ENCODE measurements at places on chromosomes 2 and 18.

- no peak overlapping the region for H3K27ac ChIP-seq
- DNase-seq = no peak
- no peaks in the 10 kb centered on the region for H3K36me3 ChIP-seq
- H3K27me3 ChIP-seq = no peaks in the 10 kb centered on the region
- no peaks in the 10 kb centered on the region for H3K4me1 ChIP-seq
These were observed 3.2 kb downstream of the TNS1 start for GRCh38 chr2:217999595-217999959.

- no peak overlapping the region for H3K4me3 ChIP-seq
- no peak overlapping the region for H3K27ac ChIP-seq
These were observed 380.7 kb downstream of the SETBP1 start for GRCh38 chr18:45061359-45061758.

DNA sequence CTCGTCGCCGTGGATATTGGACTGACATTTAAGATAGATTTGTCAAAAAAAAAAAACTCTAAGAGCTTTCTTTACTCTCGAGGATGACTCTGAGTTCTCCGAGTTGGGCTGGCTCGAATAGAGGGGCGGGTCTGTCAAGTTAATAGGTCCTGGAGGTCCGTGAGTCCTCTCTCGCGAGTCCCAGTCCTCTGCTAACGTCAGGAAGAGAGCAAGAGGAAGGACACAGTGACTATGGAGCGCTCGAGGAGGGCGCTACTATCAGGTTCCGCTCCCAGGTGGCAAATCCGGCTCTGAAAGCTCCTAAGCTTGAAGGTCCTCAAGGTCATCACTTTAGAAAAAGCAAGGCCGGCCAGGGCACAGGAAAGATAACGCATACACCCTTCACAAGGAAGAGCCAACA, 404 bp upstream of the AKAIN1 start:
- no peak for DNase-seq
- H3K36me3 ChIP-seq = no peaks in the 10 kb centered on the region
- no peak overlapping the region for H3K4me3 ChIP-seq
- H3K27ac ChIP-seq = no peak overlapping the region
- H3K27me3 ChIP-seq = peaks cover 29% of the 10 kb centered on the region

DNA sequence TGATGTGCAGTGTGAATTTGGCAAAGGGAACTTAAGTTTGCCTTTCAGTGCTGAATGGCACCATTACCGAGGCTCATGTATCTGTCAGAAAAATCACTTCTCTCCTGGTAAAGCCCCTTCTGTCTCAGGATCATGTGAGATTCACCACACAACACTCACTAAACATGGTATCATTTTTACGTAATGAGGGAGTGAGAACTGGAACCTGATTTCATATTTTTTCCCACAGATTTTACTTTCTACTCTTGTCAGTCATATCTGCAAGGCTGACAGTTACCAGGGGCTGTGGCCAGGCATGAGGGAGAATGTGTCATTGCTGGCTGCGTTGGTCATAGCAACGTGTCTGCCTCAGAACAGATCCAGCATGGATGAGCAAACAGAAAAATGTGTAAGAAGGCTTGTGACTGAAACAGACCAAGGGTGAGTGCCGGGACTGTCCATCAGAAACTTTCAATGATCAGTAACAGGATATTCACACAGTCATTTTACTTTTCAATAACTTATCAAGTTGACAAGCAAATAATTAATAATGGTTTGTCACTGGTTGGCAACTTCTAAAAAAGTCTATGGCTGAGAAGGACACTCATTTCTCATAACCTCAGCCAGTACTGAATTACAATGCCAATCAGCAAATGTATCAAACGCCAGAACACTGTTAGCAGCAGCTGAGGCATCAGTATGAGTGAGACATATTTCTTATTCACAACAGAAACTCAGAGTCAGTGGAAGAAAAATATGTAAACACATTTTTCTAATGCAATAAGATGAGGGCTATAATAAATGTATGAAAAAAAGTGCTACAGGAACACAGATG, 100.5 kb downstream of the CDC42EP3 start:
- H3K4me3 ChIP-seq = no peak overlapping the region
- DNase-seq = no peak
- no peaks in the 10 kb centered on the region for H3K27me3 ChIP-seq
- H3K27ac ChIP-seq = no peak overlapping the region

DNA sequence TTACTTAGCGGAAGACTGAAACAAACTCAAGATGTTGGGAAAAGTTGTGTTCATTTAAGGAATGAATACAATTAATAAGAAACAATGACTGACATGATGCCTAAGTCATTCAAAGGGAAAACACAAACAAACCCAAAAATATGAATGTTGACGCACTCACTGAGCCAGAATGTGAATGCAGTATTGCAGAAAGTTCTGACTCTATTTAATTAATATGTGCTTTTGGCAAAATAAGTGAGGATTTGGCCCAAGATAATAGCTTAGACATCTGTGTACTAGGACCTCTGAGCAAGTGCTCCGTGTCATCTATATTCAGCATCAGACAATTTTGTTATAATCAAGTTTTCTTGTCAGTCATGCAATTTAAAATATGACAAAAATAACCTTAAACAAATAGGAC, 1138.8 kb upstream of the NXPH2 start:
- no peaks in the 10 kb centered on the region for H3K36me3 ChIP-seq
- H3K4me1 ChIP-seq = no peaks in the 10 kb centered on the region
- no peaks in the 10 kb centered on the region for H3K27me3 ChIP-seq
- DNase-seq = no peak
- no peak overlapping the region for H3K27ac ChIP-seq

DNA sequence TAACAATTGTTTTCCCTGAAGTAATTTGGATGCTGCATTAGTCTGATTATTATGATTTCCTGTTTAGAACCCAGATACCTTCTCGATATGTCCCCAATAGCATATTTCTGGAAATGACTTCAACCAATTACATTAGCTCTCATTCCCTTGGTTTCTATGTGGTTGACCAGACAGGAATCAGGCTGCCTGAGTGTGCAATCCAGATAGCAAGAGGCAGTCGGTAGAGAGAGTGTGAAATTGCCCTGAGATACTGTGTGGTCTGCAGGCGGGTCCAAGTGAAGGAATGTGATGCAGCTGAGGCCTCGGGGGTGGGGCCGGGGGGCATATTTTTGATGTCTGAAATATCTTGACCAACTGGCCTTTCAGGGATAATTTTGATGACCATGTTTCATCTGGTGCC, 143.9 kb upstream of the ITGA6 start:
- H3K4me3 ChIP-seq = no peak overlapping the region
- DNase-seq = no peak
- H3K36me3 ChIP-seq = no peaks in the 10 kb centered on the region
- H3K27me3 ChIP-seq = no peaks in the 10 kb centered on the region
- H3K27ac ChIP-seq = no peak overlapping the region

DNA sequence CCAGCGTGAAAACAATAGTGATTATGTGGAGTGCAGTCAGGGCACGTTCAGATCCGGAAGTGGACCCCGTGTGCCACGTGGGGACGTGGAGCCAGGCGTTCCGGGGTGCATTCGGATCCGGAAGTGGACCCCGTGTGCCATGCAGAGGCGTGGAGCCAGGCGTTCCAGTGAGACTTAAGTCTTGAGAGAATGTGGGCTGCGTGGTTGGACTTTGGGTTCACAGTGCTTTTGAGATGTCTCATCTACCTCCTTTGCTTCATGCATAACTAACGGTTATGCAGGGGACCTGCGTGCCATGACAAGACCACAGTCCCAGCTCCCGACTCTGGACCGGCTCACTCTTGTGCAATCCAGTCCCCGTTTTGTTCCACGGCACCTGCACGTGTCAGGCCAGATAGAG, 28.8 kb downstream of the CTDP1 start:
- H3K27me3 ChIP-seq = no peaks in the 10 kb centered on the region
- no peak overlapping the region for H3K27ac ChIP-seq
- H3K4me1 ChIP-seq = no peaks in the 10 kb centered on the region
- DNase-seq = no peak
- no peak overlapping the region for H3K4me3 ChIP-seq

DNA sequence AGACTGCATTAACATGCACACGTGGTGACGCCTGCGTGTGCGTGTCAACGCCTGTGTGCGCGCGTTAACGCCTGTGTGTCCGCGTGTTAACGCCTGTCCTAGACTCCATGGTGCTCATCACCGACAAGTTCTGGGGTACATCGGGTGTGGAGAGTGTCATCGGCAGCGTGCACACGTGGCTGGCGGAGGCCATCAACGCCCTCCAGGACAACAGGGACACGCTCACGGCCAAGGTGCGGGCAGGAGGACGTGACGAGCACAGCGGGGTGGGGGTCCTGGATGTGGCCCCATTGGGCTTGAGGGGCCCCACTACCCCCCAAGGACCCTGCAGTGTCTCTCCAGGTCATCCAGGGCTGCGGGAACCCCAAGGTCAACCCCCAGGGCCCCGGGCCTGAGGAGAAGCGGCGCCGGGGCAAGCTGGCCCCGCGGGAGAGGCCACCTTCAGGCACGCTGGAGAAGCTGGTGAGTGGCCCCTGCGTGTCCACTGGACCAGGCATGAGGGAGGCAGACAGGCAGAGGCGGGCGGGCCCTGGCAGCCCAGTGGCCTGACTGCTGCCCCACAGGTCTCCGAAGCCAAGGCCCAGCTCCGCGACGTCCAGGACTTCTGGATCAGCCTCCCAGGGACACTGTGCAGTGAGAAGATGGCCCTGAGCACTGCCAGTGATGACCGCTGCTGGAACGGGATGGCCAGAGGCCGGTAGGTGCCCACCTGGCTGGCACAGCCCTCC, 29.2 kb downstream of the GPC1 start:
- H3K27me3 ChIP-seq = no peaks in the 10 kb centered on the region
- no peak overlapping the region for H3K4me3 ChIP-seq
- H3K27ac ChIP-seq = no peak overlapping the region
- H3K4me1 ChIP-seq = no peaks in the 10 kb centered on the region

- H3K27ac ChIP-seq = no peak overlapping the region
- H3K27me3 ChIP-seq = peaks cover 33% of the 10 kb centered on the region
- H3K4me3 ChIP-seq = no peak overlapping the region
- DNase-seq = no peak
- H3K4me1 ChIP-seq = no peaks in the 10 kb centered on the region
These were observed 803 bp upstream of the FIGN start for GRCh38 chr2:163736433-163737189.

DNA sequence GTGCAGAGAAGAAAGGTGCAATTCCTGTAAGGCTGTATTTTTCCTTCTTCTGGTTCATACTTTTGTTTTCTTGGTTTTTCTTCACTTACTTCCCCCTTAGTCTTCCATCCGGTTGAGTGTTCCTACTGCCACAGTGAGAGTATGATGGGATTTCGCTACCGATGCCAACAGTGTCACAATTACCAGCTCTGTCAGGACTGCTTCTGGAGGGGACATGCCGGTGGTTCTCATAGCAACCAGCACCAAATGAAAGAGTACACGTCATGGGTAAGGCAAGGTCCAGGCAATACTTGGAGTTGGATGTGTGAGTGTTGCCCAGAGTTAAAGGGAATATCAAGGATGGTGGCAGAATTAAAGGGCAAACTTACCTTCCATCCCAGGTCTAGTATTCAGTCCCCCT, 108.0 kb downstream of the DTNA start:
- no peak overlapping the region for H3K27ac ChIP-seq
- no peaks in the 10 kb centered on the region for H3K36me3 ChIP-seq
- no peak overlapping the region for H3K4me3 ChIP-seq
- no peak for DNase-seq
- H3K27me3 ChIP-seq = no peaks in the 10 kb centered on the region

GRCh38 chr18:48796491-48797205, 154.1 kb downstream of the SMAD7 start:
- no peaks in the 10 kb centered on the region for H3K36me3 ChIP-seq
- H3K27me3 ChIP-seq = no peaks in the 10 kb centered on the region
- H3K27ac ChIP-seq = no peak overlapping the region
- no peak for DNase-seq
- no peak overlapping the region for H3K4me3 ChIP-seq
- H3K4me1 ChIP-seq = peaks cover 14% of the 10 kb centered on the region

DNA sequence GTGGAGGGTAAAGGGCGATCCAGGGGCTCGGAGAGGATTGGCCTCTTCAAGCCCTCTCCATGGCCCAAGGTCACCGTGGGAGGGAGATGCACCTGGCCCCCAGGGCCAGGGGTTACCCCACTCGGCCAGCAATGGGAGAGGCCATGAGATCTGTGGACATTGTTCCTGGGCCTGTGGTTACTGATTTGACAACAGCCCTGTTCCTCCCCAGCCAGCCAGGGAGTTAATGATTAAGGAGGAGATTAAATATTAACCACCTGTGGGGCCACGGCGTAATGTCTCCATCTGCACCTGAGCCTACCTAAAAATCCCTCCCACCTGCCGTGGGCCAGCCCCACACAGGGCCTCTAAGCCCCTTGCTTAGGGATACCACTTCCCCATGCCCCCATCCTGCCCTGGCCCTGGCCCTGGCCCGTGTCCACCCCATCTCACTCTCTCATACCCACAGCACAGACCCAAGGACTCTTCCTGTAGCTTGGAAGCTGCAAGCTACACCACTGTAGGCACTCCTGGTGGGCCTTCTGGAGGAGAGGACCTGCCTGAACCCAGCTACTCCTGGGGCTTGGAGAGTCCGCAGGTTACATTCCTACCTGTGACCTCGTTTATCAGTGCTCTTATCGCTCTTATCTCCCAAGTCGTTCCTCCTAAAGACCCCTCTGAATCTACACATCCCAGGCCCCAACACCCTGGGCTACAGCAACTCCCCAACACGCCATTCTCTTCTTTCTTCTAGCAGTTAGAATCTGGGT, 32.1 kb downstream of the ZFP36L2 start:
- peaks cover 88% of the 10 kb centered on the region for H3K4me1 ChIP-seq
- no peak for DNase-seq
- no peaks in the 10 kb centered on the region for H3K27me3 ChIP-seq
- peak overlapping the region; percentile 88 for H3K27ac ChIP-seq
- no peaks in the 10 kb centered on the region for H3K36me3 ChIP-seq

GRCh38 chr18:9619545-9619944, 5.2 kb upstream of the PPP4R1 start:
- no peaks in the 10 kb centered on the region for H3K27me3 ChIP-seq
- no peak for DNase-seq
- no peak overlapping the region for H3K27ac ChIP-seq
- no peak overlapping the region for H3K4me3 ChIP-seq
- no peaks in the 10 kb centered on the region for H3K36me3 ChIP-seq
- peaks cover 7% of the 10 kb centered on the region for H3K4me1 ChIP-seq

DNA sequence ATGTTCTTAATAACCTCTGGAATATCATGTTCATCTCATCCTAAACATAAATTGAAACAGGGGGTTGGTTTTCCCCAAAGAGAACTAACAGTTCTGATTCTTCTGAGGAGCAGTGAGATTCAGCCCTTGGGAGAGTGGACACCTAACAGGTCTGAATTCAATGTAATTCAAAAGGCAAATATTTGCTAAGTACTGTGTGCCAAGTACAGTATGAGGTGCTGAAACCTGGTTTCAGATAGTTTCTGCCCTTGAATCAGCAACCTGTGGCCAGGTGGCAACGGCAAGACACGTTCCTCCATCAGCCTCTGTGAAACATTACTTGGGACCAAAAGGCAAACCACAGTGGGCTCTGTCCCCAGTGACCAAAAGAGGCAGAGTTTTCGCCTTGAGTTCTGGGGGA, 1.3 kb downstream of the LRRC30 start:
- H3K4me1 ChIP-seq = no peaks in the 10 kb centered on the region
- no peak for DNase-seq
- no peaks in the 10 kb centered on the region for H3K36me3 ChIP-seq
- H3K4me3 ChIP-seq = no peak overlapping the region
